ENCODE measurements at places on chromosomes 5 and 9.

GRCh38 chr5:180673371-180674089 lies 24.1 kb upstream of the FLT4 start:
- no peak for DNase-seq

- DNase-seq = no peak
These were observed 100.0 kb downstream of the SEMA5A start for GRCh38 chr5:9445826-9446388.

GRCh38 chr9:4226331-4227250 lies 73.3 kb downstream of the GLIS3 start:
- DNase-seq = no peak

- no peak for DNase-seq
These were observed 64.1 kb downstream of the PLAC8L1 start for GRCh38 chr5:146041180-146041789.

DNA sequence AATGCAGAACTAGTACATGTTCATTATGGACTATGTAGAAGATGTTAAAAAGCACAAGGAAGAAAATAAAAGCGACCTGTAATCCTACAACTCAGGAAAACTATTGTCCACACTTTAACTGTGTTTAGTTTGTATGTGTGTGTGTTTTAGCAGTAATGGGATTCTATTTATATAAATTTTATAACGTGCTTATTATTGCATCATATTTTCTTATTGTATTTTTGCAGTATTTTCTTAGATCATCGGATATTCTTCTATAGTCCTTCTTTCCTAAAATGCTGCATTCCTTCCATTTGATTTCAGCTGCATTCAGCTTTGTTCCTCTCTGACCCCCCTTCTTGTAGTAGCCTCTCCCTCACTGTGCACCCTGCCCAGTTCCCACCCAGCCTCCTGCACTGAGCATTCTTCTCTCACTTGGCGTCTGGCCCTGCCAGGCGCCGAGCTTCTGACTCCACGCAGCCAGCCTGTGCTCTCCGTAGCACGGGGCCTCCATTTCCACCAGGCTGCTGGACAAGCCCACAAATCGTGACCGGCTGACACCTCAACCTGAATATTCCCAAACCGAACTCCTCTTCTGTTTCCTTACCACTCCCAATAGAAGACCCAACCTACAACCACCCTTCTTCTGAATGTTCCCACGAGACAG lies 39.9 kb downstream of the MVB12B start:
- no peak for DNase-seq

DNA sequence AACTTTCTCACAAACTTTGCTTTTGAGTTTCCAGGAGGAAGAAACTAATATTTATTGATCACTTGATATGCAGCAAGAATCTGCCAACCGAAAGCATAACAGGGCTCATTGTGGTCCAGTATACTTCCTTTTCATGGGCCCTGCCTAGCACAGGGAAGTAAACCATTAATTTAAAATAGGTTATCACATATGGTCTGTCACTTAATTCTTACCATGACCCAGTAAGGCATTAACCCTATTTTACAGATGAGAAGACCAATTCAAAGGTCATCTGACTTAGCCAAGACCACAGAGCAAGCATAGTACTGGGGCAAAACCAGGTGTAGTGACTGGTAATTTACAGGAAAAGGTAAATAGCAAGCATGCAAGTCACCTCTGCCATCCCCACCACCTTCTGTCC lies 336.9 kb upstream of the DMAC1 start:
- DNase-seq = no peak

GRCh38 chr9:132986640-132987620 lies 8.4 kb downstream of the GFI1B start:
- no peak for DNase-seq

- DNase-seq = no peak
These were observed 20.3 kb upstream of the UNC5A start for GRCh38 chr5:176789873-176790615.

DNA sequence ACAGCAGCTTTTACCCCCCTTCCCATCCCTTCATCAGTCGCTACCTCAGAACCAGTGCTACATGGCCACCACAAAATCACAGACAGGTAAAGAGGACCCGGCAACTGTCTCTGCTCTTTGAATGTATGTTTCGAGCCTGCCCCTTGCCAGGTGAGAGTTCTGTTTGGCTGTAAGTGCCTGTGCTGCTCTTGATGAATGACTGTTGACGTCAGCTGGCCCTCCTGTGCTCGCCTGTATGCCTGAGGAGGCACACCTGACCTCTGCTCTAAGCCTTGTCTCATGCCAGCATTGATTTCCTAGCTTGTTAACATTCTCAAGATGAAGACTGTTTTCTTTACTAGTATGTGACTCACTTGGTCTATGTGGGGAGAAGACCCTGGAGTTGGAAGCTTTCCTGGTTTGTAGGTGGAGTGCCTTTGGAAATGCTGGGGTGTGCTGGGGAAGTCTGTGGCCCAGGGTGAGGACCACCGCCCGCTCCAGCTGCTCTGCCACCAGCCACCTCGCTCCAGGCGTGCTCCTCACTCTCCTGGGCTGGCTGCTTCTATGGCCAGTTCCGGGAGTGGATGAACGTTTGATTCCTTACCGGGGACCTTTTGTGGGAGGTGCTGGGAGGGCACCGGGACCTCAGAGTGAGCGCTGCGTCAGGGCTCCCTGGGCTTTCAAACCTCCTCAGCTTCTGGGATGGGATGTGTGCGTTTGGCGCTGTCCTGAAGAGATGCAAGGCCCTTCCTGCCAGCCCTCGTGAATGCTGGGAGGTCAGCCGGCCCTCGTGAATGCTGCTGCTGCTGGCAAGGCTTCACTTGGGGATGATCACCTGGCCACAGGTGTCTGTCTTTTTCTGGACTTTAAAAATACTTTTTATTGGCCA lies 109.9 kb downstream of the EHMT1 start:
- no peak for DNase-seq

GRCh38 chr5:31553863-31554262 lies 21.8 kb downstream of the C5orf22 start:
- DNase-seq = no peak

DNA sequence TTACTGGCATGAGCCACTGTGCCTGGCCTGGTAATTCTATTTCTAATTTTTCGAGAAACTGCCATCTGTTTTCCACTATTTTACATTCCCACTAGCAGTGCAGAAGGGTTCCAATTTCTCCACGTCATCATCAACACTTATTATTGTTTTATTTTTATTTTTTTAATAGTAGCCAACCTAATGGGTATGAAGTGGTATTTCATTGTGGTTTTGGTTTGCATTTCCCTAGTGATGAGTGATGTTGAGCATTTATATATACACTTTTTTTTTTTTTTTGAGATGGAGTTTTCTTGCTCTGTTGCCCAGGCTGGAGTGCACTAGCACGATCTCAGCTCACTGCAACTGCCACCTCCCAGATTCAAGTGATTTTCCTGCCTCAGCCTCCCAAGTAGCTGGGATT lies 28.3 kb downstream of the WWC1 start:
- no peak for DNase-seq

- no peak for DNase-seq
These were observed 19.3 kb downstream of the MRPS27 start for GRCh38 chr5:72300590-72301339.

DNA sequence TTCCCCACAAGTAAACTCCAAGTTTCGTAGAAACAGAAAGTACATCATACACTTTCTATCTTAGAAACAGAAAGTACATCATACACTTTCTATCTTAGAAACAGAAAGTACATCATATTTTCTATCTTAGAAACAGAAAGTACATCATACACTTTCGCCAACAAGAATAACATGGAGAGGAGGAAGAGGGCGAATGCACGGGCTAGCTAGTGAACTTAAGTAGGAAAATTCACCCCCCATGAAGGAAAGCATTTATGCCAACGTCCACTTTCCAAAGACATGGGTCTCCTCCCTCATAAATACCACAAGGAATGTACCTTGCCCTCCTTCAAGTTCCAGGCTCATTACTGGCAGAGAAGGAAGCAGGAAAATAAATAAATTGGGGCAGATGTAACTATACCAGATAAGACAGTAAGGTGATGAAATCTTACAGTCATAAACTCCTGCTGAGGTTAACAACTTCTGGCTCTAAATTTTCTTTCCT lies 64.7 kb downstream of the FRMD3 start:
- no peak for DNase-seq

DNA sequence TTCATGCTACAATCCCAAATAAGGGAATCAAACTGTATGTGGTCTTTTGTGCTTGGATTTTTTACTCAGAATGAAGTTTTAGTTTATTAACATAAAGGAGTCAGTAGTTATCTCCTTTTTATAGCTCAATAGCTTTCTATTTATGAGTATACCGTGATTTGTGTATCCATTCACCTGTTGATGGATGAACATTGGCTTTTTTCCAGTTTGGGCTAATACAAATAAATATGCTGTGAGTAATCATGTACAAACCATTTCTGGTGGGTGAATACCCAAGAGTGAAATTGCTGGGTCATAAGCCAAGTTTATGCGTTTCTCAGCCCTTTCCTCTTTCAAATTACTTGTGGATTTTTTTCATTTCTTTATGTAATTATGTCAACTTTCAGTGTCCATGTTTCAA lies 395.3 kb downstream of the OSTF1 start:
- no peak for DNase-seq

- DNase-seq = no peak
These were observed 376.9 kb downstream of the SEMA5A start for GRCh38 chr5:9168791-9169556.

DNA sequence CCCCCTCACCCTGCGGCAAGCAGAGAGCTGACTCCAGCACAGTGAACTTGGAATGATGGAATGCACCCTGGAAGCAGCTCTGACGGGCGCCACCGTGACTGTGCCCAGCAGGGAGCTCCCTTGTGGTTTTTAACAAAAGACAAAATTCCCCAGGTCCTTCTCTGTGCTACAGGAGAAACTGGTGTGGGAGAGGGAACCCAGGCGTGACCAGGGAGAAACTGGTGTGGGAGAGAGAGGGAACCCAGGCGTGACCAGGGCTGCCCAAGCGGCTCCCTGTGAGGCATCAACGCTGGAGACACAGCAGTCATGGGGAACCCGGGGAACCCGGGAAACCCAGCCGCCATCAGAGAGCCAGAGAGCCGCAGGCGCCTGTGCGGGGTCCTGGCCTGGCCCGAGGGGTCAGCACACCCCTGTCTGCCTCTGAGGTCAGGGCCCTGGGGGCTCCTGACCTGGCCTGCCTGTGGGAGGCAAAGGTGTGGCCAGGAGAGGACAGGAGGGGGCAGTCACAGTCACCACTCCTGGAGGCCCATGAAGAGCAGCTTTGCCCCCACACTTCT lies 3.1 kb upstream of the AHRR start:
- no peak for DNase-seq

GRCh38 chr9:4423207-4423610 lies 67.1 kb upstream of the SLC1A1 start:
- DNase-seq = no peak

DNA sequence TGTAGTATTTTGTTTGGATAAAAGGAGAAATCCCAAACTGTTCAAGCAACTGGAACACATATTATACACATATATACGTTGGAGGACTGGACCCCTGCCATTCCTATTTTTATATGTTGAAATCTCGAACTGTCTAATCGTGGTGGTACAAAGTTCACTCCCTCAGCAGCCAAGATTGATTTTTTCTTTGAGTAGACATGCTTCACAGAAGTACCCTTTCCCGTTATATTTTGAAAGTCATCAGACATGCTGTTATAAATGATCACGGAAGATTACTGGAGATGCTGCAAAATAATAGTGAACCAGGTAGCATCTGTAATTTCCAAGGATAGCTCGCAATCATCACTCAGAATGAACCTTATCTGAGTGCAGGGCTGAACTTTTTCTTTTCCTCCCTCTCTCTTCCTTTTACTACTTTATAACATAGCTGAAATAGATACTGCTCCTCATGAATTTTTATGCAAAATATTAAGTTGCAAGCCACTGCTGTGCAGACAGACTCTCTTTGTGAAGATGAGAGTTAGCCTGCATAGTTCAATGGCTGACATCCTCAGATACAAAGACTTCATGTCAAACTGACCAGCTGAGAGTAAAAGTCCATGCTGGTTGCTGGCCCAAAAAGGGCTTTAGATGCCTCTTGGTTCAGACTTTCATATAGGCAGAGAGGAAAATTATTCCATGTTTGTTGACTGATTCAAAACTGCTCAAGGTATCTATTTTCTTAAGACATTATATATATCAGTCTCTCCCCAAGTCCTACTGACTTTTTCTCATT lies 451.9 kb downstream of the TMEM38B start:
- peak; percentile 3 for DNase-seq

DNA sequence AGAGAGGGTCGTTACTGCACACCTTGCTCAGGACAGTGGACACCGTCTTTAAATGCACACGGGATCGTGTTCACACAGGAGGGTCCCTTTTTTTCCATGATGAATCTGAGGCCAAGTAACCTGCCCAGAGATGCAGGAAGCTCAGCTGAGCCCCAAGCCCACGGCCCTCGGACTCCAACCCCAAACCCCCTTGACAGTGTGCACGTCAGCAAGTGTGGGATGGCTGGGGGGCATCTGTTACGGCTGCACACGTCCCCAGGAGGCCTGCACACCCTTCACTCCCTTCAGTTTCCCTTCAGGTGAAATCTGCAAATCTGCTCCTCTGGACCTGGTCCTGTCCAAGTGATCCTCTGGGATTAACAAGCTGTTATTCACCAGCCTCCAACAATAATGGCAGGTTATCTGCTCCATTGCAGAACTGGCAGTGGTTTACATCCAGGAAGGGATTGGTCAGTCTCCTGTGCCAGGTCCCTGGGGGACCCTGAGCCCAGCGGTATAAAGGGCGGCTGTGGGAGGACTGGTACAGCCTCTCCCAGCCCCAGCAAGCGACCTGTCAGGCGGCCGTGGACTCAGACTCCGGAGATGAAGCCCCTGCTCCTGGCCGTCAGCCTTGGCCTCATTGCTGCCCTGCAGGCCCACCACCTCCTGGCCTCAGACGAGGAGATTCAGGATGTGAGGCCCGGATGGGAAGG lies at the start of gene LCN1:
Gene LCN1, plus strand, starts transcription at position 525 of the 692 bp plus-strand sequence. Its CDS starts 58 bp downstream, at position 583.
- no peak for DNase-seq

DNA sequence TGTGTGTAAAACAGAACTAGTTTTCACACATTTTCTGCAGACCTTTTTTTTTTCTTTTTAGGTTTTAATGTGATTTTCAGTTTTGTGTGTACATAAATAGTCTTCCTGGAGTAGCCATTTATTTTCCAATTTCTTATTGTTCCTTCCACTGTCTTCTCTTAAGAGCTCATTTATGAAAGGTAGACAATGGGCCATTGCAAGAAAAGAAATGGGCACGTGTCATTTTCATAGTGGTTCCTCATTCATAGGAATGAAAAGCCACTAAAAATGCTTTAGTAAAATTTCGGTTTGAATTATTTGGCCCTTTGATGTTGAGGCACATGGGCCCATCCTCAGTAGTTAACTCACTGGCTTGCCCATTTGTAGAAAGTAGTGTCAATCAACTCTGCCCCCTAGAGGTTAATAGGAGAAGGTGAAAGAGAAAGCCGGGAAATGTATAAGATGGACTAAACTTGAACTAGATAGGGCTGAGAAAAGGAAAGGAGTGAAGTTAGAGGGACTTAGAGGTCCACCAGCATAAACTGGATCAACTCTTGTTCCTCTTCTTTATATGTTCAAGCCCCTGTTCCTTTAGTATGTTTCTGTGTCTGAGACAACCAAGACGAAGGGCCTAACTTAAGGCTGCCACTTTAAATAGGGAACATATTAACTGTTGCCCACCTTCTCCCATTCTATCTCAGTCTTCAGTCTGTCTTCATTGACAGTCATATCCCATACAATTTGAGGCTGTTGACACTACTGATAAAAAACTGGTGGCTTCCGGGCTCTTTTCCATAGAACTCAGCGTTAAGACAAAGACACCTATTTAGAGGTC lies 72.6 kb downstream of the SMARCA2 start:
- DNase-seq = peak; percentile 20

Data from COLO829 (cell line).